IPS DF 19.7 (cell line): ENCODE measurements at places on chromosomes 12 and 14.
A peak's percentile ranks its signal among the peaks of the same experiment; 100 is the strongest.

GRCh38 chr12:29728030-29728429 lies 55.7 kb downstream of the TMTC1 start:
- no peak for DNase-seq

- DNase-seq = no peak
Observed at GRCh38 chr14:37027188-37027824, 145.1 kb downstream of the SLC25A21 start.

- DNase-seq = no peak
Observed at GRCh38 chr12:89756194-89756584, 47.6 kb upstream of the ATP2B1 start.

- no peak for DNase-seq
Observed at GRCh38 chr12:75603475-75603874, 92.1 kb upstream of the KRR1 start.

DNA sequence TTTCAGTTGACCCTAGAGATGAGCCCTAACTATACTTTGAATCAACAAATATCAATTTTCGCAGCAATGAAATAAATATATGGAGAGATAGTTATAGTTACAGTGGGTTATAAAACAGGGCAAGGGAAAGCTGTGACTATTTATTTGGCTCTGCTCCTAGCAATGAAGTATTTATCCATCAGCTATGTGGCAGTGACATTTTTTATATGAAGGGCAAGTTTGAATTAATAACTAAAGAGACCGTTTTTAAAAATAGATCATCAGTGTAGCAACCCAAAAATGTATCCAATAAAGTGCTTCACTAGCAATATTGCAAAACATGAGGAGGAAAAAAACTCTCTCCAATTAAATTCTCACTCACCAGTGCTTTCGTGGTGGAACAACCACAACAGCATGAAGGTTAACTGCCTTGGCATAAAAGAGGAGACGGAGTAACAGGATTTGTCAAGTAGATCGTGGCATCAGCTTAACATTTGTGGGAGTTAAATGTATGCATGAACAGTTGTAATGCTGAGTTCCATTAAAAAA lies 58.1 kb upstream of the NUDT4 start:
- DNase-seq = no peak

GRCh38 chr12:52528641-52529143 lies 8.5 kb upstream of the KRT5 start:
- DNase-seq = no peak

GRCh38 chr12:75599061-75599460 lies 87.7 kb upstream of the KRR1 start:
- no peak for DNase-seq

DNA sequence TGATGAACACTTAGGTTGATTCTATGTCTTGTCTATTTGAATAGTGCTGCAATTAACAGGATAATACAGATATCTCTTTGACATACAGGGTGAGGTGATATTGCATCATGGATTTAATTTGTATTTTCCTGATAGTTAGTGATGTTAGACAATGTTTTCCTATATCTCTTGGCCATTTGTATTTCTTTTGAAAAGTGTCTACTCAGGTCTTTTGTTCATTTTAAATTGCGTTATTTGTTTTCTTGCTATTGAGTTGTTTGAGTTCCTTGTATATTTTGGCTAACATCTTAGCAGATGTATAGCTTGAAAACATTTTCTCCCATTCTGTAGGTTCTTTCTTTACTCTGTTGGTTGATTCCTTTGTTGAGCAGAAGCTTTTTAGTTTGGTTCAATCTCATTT lies 460.6 kb downstream of the CCDC91 start:
- DNase-seq = no peak

- DNase-seq = no peak
Observed at GRCh38 chr14:73008501-73008900, 18.4 kb downstream of the ZFYVE1 start.

DNA sequence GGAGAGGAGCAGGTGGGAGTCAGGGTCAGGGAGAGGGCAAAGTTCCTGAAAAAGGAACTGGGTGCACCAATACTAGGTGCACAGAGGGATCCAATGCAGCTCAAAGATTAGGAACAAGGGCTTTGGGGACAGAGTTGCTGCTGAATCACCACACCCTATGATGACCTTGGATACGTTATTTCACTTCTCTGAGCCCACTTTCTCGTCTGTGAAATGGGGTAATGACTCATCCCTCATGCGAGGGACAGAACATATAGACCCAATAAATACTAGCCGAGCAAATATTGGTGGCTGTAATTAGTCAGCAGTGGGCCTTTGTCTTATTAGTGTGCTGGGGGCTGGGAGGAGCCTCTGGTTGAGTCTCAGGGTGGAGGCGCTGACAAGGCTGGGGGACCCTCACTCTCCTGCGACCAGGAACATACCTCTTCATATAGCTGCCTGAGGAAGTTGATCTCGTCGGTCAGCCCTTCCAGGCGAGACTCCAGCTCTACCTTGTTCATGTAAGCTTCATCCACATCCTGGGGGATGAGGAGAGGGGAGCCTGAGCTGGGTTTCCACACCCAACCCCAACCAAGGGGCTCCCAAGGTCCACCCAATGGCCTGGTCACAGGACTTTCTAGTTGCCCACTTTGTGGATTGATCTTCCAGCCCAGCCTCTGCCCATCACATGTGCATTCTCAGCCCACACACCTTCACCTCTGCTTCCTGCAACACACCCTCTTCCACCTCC lies 4.5 kb downstream of the KRT8 start:
- no peak for DNase-seq

DNA sequence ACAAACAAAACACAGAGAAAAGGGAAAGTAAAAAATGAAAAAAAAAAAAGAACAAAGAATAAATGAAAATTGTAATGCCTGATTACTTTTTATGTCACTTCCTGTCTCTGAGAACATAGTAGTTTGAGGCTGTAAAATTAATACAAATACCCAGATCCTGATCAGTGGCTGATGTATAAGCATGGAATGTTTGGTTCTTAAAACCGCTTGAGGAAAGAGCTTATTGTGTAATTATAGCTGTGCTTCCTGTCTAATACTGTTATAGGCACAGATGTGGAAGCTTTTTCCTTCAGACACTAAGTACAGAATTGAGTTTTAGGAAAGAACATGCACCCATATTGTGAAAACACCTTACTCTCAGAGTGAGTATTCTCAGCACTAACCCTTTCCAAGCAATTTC lies 86.9 kb downstream of the AVPR1A start:
- no peak for DNase-seq

DNA sequence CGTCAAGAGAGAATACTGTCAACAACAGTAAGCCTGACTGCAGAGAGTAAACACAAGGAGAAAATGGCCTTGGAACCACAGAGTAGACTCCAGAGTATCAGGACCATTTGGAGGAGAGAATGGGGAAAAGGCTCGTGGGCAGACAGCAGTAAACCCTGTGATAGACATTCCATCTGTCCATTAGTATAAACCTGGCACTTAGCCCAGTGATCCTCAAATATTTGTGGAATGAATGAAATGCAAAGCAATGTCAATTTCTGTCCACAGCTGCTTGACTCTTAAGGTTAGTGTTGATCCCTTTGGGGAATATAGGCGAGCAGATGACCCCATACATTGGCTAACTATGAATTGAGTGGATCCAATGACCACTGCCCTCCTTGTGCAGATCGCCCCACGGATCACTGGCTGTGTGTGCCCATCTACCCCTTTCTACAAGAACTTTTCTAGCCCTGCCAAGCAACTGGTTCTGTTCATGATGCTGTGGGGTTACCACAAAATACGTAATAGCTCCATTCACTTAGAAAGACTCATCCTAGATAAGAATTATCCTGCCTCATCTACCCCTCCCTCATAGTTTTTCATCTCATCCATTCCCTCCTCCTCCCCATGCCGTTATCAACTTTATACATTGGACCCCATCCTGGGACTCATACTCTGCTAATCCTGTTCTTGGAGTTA lies 846.8 kb downstream of the NRXN3 start:
- DNase-seq = no peak

GRCh38 chr12:89083491-89083890 lies 268.8 kb downstream of the DUSP6 start:
- DNase-seq = no peak

- no peak for DNase-seq
Observed at GRCh38 chr14:96082420-96083300, 43.5 kb downstream of the C14orf132 start.

- no peak for DNase-seq
Observed at GRCh38 chr12:9387450-9387849, 179.3 kb upstream of the PZP start.

GRCh38 chr12:115811929-115812328 lies 465.6 kb downstream of the MED13L start:
- DNase-seq = no peak

- no peak for DNase-seq
Observed at GRCh38 chr14:78567343-78567742, 397.2 kb downstream of the NRXN3 start.

DNA sequence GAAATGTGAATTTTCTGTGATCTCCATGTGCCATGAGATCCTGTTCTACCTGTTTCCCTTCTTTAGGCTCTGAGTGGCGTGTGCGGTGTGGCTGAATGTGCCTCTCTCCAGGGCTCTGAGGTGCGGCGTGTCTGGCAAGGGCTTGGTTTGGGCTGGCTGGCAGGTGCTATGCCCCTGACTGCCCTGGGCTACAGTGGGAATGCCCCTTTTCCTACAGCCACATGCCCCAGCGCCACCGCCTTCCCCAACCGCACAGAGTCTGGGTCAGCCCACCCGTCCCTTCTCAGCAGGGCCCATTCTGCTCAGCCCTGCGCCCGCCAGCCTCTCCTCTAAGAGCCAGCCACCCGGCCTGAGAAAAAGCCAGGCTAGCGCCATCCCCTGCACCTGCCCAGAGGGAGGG lies 24.7 kb downstream of the BTBD6 start:
- no peak for DNase-seq

- DNase-seq = no peak
Observed at GRCh38 chr12:116955382-116956021, 44.8 kb downstream of the FBXW8 start.

GRCh38 chr12:64655141-64655540 lies 44.8 kb downstream of the RASSF3 start:
- DNase-seq = no peak

DNA sequence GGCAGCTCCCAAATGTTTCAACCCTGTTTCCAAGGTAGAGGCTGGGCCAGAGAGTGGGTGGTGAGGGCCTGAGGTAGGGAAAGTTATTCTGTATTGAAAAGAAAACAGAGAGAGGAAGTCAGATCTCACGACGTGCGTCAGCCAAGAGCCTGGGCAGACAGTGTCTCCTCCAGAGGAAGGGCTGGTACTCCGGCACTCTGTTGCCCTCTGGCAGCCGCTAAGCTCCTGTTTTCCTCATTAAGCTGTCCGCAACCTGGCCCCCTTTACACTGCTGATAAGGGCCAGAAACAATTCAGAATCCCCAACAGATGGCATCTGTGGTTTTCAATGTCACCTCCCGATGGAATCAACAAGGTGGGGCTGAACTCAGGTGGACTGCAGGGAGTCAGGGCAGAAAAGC lies 26.0 kb upstream of the LTBP2 start:
- DNase-seq = no peak

GRCh38 chr12:100141998-100142850 lies 450 bp downstream of the BLTP3B start:
- no peak for DNase-seq

- DNase-seq = no peak
Observed at GRCh38 chr12:49888461-49889151, 15.1 kb downstream of the FAIM2 start.

DNA sequence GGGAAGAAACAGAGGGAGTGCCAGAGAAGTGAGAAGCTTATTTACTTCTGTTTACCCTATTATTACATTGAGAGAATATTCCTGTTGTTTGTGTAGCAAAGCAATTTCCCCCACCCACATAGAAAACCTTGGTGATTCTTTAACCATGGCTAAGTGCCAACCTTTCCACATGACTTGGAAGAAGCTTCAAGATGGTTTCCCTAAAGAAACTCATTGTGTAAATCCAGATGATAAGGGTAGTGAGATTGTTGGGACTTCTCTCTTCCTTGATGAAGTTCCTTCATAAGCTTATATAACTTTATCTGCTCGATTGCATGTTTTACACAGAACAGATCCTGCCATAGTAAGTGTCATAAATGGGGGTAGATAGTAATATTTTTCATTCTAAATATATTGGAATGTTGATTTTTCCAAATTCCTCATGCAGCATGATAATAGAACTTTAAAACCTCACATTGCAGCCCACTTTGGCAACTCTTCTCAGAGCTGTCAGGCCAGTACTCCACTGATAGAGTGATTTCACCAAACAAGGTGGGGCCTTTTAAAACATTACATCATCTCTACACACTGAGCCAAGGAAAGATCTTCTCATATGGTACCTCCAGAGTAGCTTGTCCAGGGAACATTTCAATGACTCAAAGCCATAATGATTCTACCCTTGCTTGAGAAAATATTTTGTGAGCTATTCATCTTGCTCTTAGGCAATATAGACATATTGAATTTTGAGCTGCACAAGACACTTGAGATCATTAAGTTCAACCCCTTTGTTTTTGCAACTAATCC lies 47.8 kb upstream of the KIF21A start:
- DNase-seq = no peak

GRCh38 chr12:103075848-103076247 lies 118.4 kb downstream of the ASCL1 start:
- DNase-seq = no peak

DNA sequence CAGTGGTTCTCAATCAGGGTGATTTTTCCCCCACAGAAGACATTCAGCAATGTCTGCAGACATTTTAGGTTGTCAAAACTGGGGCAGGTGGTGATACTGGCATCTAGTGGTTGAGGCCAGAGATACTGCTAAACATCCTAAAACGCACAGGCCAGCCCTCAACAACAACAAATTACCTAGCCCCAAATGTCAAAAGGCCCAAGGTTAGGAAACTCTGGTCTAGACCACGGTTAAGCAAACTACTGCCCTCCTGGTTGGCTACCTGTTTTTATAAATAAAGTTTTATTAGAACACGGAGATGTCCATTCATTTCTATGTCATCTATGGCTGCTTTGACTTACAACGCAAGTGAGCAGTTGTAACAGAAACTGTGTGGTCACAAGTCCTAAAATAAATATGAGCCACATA lies 186.7 kb downstream of the EFCAB11 start:
- DNase-seq = peak; percentile 50

GRCh38 chr14:50320283-50320682 lies 8.2 kb downstream of the DMAC2L start:
- DNase-seq = no peak

DNA sequence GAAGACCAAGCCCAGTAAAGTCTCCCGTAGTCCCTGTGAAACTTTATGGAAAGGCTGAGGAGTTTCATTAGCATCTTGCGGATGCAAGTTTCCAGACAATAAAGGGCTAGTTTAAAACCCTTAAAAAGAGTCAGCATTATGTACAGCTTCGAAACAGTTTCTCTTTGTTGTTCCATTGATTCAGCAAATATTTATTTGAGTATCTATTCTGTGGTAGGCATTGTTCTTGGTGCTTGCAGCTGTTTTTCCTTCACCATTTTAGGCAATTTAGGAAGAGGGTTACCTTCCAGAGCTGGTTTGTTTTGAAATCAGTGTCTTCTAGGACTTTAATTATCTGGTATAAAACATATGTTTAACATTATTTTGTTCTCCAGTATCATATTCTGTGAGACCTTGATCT lies 1.5 kb downstream of the SLIRP start:
- no peak for DNase-seq
